LoVo (cell line): ENCODE measurements at places on chromosomes 1 and 21.

DNA sequence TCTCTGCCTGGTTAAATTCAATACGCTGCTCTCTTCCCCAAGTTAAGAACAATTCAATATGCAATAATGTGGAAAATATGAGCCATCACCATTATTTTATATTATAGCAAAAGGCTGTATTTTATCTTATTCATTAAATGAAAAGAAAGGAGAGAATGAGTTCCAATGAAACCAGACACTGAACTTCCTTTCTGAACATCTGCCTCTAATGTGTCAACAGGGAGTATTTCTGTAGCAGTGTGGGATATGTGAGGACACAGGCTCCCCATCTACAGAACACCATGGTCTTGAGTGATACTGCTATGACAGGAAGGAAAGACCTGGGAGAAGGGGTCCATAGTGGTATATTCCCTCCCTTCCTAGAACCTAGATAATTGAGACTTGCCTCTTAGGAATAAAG, 46.3 kb downstream of the CASQ2 start:
- DNase-seq: no peak

DNA sequence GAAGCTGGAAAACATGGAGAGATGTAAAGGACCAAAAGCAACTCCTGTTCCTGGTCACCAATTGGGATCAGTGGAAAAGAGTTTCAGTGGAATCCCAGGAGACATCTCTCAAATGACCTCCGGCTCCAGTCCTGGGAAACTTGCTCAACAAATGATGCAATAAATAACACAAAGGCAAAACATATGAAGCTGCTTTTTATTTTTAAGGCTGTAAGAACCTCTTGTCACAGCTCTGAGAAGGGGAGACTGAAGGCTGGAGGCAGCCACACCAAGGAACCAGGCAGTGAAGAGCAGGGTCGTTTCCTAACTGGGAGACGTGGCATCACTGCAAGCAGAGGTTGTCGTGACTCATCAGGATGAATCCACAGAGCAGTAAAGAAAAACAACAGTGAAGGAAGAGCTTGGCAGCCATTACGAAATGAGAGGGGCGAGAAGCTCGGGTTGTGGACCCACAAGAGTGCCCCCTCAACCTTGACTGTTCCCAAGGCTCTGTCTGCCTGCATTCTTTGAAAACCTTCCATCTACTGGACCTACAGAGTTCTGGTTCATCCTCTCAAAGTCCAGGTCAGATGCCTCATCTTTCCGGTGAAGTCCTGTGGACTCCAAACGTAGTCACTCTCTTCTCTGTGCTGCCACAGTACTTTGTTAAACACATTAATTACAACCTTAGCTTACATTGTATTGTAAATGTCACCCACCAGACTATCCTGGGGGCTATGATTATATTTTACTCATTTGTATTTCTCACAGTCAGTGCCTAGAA, 32.1 kb downstream of the JAK1 start:
- no peak for DNase-seq

DNA sequence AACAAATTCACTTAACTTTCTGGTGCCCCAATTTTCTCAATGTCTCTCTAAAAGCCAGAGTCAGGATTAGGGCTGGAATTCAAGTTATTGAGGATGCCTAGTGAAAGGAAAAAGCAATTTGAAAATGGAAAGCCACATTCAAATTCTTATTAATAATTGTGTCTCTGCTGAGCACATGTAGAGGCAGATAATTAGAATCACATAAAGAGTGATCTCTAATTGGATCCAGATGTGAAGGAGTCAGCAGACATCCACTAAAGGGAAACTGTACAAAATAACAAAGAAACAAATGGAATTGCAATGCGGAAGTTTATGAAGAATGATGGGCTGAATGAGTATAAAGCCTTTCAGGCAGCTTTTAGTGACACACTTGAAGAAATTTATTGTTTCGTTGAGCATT, 482.6 kb downstream of the TTLL7 start:
- DNase-seq: no peak

- DNase-seq: no peak
These were observed 1.6 kb upstream of the PIGK start for GRCh38 chr1:77220687-77221463.

DNA sequence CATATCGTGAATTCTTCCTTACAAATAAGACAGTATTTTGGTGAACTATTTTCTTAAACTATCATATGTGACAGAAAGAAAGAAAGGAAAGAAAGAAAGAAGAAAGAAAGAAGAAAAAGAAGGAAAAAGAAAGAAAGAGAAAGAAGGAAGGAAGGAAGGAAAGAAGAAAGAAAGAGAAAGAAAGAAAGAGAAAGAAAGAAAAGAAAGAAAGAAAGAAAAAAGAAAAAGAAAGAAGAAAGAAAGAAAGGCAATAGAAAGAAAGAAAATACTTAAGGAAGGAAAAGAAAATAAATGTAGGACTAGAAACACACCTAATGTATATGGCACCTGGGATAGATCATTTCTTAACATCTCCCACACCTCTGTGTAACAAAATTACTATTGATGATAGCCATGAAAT, 120.4 kb downstream of the PLA2G4A start:
- no peak for DNase-seq

- peak; percentile 24 for DNase-seq
These were observed 316.9 kb upstream of the ADGRL4 start for GRCh38 chr1:79323239-79324025.

DNA sequence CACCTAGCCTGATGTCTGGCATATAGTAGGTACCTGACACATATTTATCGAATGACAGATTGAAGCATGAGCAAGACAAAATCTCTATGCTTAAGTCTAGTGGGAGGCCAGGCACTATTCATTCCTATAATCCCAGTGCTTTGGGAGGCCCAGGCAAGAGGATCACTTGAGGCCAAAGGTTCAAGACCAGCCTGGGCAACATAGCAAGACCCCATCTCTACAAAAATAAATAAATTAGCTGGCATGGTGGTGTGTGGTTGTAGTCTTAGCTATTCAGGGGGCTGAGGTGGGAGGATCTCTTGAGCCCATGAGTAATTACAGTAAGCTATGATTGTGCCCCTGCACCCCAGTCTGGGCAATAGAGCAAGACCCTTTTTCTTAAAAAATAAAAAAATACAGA, 23.2 kb upstream of the TUT4 start:
- DNase-seq: no peak

GRCh38 chr1:5720936-5721335, 271.3 kb downstream of the NPHP4 start:
- no peak for DNase-seq

GRCh38 chr1:236978740-236979139, 25.5 kb downstream of the MT1HL1 start:
- DNase-seq: no peak
